Suprapubic skin (tissue), 4 donors: ENCODE measurements at places on chromosomes 7 and 10. TPM values are rescaled to one million over a fixed set of nuclear protein-coding genes. Genes with fewer than 3 reads are reported as not detected.

The FAM171A1 gene
- 6.0 TPM for total RNA-seq

The NEBL gene
- total RNA-seq, result 86.4 TPM

The AOC1 gene
- 1.9 TPM for total RNA-seq

The TCERG1L gene
- 1.0 TPM for total RNA-seq

The UCMA gene
- total RNA-seq, result not detected
